ENCODE measurements at places on chromosomes 2 and 18.

DNA sequence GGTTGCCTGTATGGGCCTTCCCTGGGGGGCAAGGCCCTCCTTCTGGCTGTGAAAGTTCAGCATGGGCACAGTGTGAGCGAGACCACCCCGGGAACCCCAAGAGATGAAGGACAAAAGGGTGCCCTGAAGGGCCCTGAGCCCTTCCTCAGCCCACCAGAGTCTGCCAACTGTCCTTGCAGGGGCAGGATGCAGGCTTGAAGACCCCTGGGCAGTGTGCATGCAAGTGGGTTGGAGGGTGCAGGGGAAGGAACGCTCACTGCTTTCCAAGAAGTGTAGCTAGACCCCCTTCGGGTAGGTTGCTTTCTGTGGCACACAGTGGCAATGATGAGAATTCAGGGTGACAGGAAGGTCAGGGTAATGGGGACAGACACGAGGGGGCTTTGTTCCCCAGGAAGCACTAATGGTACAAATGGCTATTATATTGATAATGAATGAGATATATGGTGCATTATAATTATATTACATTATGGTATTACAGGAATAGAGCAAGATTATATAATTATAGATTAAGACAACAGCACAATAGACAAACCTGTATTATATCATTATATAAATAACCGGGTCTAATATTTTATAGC, 228.7 kb downstream of the ATAD2B start:
- DNase-seq: no peak

DNA sequence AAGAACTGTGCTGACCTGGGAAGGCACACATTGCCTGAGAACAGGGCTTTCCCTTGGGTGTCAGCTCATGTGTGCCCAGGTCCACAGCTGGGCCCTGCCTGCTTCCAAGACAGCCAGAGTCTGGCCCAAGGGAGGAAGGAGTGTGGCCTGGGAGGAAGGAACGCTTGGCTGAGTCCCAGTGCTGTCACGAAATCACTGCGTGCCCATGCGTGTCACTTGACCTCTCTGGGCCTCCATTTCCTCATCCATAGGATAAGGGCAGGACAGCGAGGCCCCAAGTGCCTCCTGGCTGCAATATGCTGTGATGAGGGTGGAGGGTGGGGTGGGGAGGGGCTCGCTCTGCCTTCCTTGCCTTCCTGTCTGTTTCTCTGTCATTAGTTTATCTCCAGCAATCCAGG, 642 bp upstream of the KCNK3 start:
- no peak for DNase-seq

DNA sequence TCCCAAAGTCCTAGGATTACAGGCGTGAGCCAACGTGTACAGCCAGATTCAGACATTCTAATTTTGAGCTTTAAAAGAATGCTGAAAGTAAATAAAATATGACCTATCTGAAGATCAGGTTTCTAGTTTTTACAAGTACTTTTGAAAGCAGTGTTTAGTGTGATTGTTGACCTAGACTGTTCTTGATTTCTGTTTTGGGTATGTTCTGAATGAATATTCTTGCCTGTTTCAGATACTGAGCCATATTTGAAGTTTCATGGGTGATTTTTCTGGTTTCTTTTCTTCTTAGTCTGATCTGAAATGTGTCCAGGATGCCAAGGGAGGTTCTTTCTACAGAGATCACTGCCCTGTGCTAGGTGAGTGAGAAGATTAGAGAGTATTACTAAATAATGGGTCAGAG, 37.2 kb downstream of the MIB1 start:
- DNase-seq: no peak

DNA sequence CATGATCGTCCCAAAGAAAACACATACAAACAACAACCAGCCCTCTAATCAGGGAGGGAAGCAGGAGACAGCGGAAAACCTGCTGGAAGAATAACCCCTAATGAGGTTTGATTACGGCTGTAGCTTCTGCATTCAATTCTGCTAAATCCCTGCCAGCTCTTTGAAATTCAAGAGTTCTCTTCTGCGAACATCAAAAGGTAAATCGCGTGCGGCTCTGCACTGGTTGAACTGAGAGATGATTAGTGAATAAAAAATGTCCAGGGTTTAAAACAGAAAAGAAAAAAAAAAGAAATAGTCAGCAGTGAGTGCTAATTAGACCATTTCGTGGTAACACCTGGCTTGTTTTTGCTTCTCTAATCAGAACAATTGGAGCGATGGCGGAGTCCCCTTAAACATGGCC, 153.0 kb upstream of the CAPN13 start:
- DNase-seq: no peak

DNA sequence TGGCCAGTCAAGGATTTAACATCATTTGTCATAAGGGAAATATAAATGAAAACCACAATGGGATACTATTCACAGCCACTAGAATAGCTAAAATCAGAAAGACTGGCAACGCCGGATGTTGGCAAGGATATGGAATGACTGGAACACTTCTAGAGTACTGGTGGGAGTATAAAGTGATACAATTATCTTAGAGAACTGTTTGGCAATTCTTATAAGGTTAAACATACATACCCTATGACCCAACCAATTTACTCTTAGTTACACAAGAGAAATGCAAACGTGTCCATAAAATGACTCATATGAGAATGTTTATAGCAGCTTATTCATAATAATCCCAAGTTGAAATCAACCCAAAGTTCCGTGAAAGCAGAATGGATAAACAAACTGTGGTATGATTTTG, 35.1 kb downstream of the MAPK4 start:
- DNase-seq: no peak

- DNase-seq: no peak
Measured at GRCh38 chr18:3605486-3605952, 155.5 kb downstream of the TGIF1 start.

DNA sequence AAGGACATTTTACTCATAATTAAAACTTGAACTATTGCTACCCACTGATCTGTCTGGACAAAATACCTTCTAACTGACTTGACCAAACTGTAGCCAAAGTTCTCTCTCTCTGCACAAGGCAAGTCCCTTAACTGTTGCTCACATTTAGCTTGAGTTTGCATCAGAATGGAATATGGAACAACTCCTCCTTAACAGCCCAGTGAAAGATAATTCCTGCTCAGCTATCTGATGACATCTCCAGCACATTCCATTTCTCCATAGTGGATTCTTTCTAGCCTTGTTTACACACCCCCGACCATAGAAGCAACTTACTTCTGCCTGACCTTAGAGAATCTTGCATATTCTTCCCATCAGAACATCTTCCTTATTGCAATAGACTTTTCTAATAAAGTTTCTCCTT, 317.2 kb upstream of the CDH2 start:
- DNase-seq: peak; percentile 43

- DNase-seq: no peak
Measured at GRCh38 chr2:21280793-21281192, 157.0 kb downstream of the TDRD15 start.

DNA sequence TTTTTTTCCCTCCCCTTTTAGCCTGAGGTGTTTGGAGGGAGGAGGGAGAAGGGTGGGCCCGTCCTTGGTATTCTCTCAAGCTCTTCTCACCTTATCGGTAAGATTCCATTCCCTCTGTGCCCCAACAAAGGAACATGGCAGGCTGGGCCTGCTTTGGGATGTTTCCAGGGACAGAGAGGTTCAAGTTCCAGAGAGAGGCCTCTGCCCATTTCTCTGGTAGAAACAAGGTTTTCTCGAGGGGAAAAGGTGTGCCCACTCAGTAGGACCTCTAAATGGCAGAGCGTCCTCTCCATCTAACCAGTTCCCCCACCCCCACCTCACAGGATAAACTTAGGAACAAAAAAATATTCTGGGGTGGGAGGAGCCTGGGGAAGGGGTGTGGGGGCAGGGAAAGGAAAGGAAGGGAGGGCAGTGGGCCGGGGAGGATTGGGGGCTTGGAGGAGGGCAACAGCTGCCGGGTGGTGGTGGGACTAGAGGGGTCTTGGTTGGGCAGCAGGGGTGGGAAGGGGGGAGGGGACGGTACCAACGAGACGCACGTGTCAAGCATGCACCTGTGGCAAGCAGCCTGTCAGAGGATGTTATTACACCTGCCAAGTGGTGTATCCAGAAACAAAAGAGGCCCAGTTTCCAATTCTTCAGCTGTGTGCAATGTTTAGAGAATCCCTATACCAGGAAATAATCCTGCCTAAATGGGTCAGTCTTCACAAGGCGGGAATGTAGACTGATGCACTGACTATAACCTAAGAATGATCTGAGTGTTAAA, 2.1 kb downstream of the PCBP1 start:
- no peak for DNase-seq

- DNase-seq: no peak
Measured at GRCh38 chr2:119706221-119706620, 27.2 kb downstream of the TMEM177 start.

All from fibroblast of skin of left biceps (primary cell).